ENCODE measurements at places on chromosomes 11 and 22. TPM values are rescaled to one million over a fixed set of nuclear protein-coding genes. Genes with fewer than 3 reads are reported as not detected.

GRCh38 chr11:3153291-3153861, 11.7 kb downstream of the OSBPL5 start:
- H3K4me1 ChIP-seq, result peaks cover 8% of the 10 kb centered on the region
- no peak for DNase-seq
- H3K4me3 ChIP-seq, result no peak overlapping the region
- H3K27me3 ChIP-seq, result no peaks in the 10 kb centered on the region
- no peaks in the 10 kb centered on the region for H3K36me3 ChIP-seq

DNA sequence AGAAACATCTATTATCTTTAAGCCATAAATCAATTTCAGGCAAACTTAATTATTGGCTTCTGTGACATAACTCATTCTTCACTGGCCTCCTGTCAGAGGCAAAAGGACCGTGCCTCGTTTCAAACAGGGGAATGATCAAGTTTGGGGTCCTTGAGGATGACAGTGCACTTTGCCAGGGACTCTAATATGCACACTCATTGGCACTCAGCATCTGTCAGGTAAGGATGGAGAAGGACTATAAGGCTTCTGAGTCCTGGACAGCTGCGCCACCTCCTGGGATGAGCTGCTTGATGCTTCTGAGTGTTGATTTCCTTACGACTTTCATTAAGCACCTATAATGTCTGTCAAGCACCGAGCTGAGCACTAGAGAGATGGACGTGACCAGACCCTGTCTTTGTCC, 20.2 kb downstream of the BPIFC start:
- H3K4me3 ChIP-seq, result no peak overlapping the region
- H3K4me1 ChIP-seq, result no peaks in the 10 kb centered on the region
- H3K27me3 ChIP-seq, result no peaks in the 10 kb centered on the region
- H3K27ac ChIP-seq, result no peak overlapping the region
- DNase-seq, result peak; percentile 17
- H3K36me3 ChIP-seq, result no peaks in the 10 kb centered on the region

- H3K4me3 ChIP-seq, result no peak overlapping the region
- H3K36me3 ChIP-seq, result no peaks in the 10 kb centered on the region
- H3K27me3 ChIP-seq, result no peaks in the 10 kb centered on the region
- no peaks in the 10 kb centered on the region for H3K4me1 ChIP-seq
Measured at GRCh38 chr11:115060840-115061239, 382.5 kb downstream of the NXPE2 start.

- H3K27me3 ChIP-seq, result peaks cover 6% of the 10 kb centered on the region
- no peak for DNase-seq
- H3K4me1 ChIP-seq, result 0 out of 2 replicates have a peak, but pooled peaks cover 5% of the 10 kb centered on the region
Measured at GRCh38 chr11:118233377-118233776, 8.6 kb upstream of the JAML start.

DNA sequence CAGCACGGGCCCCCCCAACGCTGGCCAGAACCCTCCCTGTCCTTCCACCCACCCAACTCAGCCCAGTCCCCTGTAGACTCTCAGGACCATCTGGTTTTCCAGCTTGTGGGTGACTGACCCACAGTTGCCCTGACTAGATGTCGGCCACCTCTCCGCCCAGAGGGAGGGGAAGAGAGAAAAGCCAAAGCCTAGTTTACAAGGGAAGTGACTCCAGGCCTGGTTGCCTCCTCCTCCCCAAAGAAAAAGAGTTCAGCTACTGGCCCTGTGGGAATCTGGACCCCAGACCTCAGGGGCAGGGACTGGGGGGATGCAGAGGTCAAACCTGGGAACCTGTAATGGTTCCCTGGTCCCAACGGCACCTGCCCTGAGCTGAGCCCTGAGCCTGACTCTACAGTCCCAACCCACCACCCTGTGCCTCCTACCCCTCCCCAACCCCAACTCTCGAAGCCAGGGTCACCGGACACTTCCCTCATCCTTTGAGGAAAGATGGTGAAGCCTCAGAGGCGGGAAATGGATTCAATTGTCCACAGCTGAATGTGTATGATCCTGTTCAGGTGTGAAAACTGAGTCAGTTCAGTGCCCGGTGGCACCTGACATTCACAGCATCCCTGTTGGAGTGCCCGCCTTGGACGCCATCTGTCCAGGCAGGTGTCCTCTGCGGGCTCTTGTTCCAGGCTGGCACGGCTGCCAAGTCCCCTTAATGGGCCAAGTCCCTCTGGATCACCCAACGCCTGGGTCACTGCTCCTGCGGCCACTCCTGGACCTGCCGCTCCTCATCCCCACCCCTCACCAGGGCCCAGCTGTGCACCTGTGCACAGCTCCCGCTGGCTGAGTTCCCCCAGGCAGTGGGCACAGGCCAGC, 21.0 kb upstream of the WNT7B start:
- no peaks in the 10 kb centered on the region for H3K36me3 ChIP-seq
- H3K27me3 ChIP-seq, result no peaks in the 10 kb centered on the region
- peak; percentile 91 for DNase-seq
- H3K4me3 ChIP-seq, result peak overlapping the region; percentile 26
- peak overlapping the region; percentile 96 for H3K27ac ChIP-seq

- no peaks in the 10 kb centered on the region for H3K36me3 ChIP-seq
- H3K27me3 ChIP-seq, result no peaks in the 10 kb centered on the region
- H3K27ac ChIP-seq, result no peak overlapping the region
Measured at GRCh38 chr11:69508974-69509373, 27.5 kb downstream of the LINC01488 start.

- peaks cover 49% of the 10 kb centered on the region for H3K36me3 ChIP-seq
- no peaks in the 10 kb centered on the region for H3K4me1 ChIP-seq
- no peak overlapping the region for H3K4me3 ChIP-seq
- no peak overlapping the region for H3K27ac ChIP-seq
- no peak for DNase-seq
Measured at GRCh38 chr11:74820763-74821162, 72.1 kb downstream of the RNF169 start.

RHOD gene
- not detected for polyA plus RNA-seq

GRCh38 chr11:118911880-118912741, 13.6 kb downstream of the BCL9L start:
- peak overlapping the region; percentile 100 for H3K27ac ChIP-seq
- peaks cover 9% of the 10 kb centered on the region for H3K36me3 ChIP-seq
- H3K27me3 ChIP-seq, result no peaks in the 10 kb centered on the region
- no peak for DNase-seq
- H3K4me3 ChIP-seq, result no peak overlapping the region
- peaks cover 85% of the 10 kb centered on the region for H3K4me1 ChIP-seq
